ENCODE measurements at places on chromosomes 7 and 10. TPM values are rescaled to one million over a fixed set of nuclear protein-coding genes. Genes with fewer than 3 reads are reported as not detected.

DNA sequence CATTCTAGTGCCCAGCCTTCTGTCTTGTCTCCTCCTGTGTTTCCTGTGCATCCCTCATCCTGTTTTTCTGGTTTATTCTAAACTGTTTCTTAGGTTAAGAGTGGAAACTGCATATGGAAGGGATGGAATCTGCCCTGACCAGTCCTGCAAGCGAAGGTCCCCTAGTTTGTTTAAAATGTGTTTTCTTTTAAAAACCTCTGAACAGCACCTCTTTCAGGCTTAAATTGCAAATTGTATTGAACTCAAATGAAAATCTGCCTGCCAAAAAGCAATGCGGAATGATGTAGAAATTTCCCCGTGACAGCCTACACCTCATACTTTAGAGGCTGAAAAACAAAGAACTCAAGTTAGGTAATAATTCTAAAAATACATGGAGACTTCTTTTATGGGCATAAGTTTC lies 222.8 kb upstream of the IMMP2L start:
- DNase-seq, result no peak

SEMA4G gene
- total RNA-seq, result 0.52 TPM

GRCh38 chr10:36677431-36677768 lies 448.0 kb upstream of the ANKRD30A start:
- DNase-seq, result no peak

MMP21 gene
- total RNA-seq, result not detected

TEX47 gene
- not detected for total RNA-seq

ZRANB1 gene
- total RNA-seq, result 25.3 TPM

PGAM2 gene
- total RNA-seq, result 671 TPM

DNA sequence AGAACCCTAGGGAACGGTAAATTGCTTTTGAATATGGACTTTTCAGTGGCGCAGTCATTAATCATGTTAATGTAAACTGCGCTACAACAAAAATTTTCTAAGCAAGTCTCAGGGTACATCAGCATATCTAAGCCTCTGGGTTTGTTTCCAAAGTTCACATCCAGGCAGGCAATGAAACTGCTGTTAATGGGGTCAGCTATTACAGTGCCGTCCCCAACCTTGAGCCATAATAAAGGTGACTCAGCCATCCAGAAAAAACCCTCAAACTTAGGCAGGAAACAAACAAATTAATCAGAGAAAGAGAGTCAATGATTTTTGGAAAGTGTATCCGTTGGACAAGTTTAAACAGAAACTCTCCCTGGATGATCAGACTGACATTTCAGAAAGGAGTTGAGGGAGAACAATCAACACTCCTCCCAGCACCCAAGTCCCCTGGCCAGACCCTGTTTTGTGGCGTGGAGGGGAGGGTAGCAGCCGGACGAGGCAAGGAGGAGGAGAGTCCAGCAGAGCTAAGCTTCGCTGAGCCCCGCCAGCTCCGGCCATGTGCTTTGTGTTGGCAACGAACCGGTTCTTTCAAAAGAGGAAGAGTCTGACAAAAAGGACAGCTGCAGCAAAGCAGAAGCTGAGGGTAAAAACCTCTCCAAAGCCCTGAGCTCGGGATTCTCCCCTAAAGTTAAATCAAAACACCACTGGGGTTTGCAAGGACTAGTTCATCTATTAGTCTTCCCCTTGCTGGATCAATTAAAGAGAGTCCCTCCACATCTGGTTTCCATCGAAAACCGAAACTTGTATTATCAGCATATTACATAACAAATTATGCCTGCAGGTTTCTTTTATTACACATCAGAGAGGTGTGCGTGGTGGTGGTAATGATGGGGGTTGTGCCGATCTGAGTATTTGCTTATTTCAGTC lies 3.6 kb downstream of the FAM53B start:
- DNase-seq, result peak; percentile 72

DNA sequence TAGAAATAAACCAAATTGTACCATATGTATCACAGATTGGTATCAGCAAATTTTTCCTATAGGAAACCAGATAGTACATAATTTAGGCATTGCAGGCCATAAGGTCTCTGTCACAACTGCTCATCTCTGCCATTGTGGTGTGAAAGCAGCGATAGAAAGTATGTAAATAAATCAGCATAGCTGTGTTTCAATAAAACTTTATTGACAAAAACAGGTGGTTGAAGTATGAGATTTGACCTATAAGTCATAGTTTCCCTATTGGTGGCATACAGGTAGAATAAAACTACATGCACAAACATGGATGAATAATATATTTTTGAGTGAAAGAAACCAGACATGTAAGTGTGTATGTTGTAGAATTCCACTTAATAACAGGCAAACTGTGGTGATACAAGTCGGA lies 1454.9 kb downstream of the REEP3 start:
- no peak for DNase-seq

TDRD1 gene
- 1.9 TPM for total RNA-seq

C10orf105 gene
- total RNA-seq, result 0.05 TPM

- no peak for DNase-seq
Measured at GRCh38 chr7:101924171-101924570, 106.7 kb downstream of the CUX1 start.

SPAG6 gene
- total RNA-seq, result not detected

CCDC136 gene
- total RNA-seq, result 8.2 TPM

GRCh38 chr10:35555962-35556930 lies 48.9 kb upstream of the GJD4 start:
- no peak for DNase-seq
